Glutamatergic neuron (in vitro differentiated cells): ENCODE measurements at places on chromosomes 2 and 18.

DNA sequence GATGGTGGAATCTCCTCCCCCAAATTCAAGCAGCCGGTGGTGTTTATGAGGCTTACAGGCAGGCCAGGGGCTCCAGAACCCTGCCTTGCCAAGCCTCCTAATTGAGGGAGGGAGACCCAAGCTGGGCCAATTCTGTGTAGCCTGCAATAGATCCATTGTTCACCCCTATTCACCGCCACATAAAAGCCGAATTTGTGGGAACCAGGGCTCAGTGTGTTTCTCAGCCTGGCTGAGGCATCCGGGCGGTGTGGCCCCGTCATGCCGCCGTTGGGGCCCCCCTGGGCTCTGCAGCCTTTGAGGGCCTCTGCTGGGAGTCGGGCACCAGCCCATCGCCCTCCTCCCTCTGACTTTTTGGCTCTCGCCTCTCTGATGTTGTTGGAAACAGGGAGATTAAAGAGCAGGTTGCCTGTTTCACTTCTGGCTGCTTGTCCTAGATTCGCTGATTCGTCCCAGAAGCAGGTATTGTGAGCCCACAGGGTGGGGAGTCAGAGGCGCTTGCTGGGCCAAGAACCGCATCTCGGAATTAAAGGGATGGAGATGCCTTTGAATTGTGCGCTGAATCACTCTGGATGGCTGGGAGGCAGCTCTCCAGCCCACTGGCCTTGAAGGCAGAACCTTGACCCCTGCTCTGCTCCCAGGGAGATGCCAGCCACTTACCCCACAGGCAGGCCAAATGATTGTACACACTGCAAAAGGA is 14.7 kb upstream of the OTOS start:
- DNase-seq, result no peak

- peak; percentile 89 for DNase-seq
Observed at GRCh38 chr18:46281185-46282176, 177.3 kb downstream of the HAUS1 start.

DNA sequence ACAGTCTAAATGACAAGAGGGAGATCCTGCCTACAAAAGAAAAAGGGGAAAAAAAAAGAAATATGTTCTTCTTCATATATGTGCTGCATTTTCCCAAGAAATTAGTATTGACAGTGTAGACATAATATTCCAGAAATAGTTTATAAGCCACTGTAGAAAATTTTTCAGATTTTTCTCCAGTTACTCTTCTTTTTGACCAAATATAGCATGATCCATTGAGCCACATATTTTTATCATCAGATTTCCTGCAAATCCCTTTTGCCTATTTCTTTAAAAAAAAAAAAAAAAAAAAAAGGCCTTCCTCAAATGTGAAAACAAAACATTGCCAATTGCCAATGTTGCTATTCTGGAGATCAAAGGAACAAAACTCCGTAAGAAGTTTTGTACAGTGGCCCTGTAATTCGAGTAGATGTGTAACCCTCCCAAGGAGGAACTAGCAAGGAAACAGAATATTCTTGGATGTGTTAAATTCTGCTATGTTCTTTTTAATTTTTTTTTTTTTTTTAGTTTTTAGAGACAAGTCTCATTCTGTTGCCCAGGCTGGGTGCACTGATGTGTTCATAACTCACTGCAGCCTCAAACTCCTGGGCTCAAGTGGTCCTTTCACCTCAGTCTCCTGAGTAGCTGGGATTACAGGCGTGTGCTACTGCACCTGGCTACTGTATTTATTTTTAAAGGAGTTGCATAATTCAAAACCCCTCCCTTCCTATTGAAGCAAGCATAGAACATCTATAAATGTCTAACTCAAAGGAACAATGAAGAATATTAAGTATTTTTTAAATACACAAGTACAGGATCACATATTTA is 12.5 kb upstream of the CABYR start:
- DNase-seq, result no peak

DNA sequence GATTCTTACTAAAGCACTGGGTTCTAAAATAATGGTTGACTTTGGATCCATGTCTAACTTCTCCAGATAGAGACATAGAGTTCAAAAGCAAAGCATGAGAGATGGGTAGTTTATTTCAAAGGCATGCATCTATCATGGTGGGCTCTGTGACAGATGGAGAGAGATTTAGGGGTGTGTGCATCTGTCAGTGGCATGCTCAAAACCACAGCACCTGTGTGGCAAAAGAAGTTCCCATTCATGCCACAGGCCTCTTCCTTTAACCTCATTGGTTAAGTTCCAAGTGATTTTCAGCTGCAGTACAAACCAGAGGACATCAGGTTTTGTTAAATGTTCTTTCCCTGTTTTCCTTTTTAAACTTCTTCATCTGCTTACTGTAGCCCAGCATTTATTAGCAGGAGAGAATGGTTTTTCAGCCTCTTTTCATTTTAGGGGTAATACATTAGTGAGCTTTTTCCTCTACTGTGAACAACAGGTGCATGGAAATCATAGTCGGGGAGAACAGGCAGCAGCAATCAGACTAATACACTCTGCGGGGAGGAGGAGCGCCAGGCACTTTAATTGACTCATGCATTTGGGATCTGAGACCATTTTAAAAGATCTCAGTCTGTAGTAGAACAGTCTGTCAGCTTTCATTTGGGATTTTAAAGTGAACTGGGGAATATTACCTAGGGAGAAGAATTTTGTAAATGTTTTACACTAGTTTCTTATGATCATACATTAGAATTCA is 52.4 kb upstream of the UPP2 start:
- no peak for DNase-seq

GRCh38 chr18:23982155-23983079 is 32.1 kb upstream of the TTC39C start:
- DNase-seq, result peak; percentile 56
